ENCODE measurements at places on chromosomes 16 and 17. TPM values are rescaled to one million over a fixed set of nuclear protein-coding genes. Genes with fewer than 3 reads are reported as not detected.

DNA sequence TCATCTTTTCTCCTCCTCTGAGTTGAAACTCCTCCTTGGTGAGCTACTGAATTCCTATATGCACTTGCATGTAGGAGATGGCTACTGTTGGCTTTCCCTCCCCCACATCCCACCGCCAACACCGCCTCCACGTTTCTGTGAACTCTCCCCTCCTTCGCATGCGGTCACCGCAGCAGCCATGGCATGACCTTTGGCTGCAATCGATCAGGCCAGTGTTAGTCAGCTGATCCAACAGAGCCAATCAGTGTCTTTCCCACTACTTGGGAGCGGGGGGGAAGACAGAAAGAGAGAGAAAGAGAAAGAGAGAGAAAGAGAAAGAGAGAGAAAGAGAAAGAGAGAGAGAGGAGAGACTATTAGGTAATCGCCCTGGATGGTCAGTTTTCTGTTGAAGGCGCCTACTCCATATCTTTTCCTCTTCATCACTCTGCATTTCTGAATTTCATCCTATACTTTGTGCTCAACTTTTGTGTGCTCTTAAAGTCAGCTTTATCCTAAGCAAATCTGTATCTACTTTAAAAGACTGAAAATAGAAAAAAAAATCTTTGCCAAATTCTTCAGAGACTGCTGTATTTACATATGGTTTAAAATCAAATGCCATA lies 22.7 kb downstream of the ASGR1 start:
- DNase-seq, result no peak

DNA sequence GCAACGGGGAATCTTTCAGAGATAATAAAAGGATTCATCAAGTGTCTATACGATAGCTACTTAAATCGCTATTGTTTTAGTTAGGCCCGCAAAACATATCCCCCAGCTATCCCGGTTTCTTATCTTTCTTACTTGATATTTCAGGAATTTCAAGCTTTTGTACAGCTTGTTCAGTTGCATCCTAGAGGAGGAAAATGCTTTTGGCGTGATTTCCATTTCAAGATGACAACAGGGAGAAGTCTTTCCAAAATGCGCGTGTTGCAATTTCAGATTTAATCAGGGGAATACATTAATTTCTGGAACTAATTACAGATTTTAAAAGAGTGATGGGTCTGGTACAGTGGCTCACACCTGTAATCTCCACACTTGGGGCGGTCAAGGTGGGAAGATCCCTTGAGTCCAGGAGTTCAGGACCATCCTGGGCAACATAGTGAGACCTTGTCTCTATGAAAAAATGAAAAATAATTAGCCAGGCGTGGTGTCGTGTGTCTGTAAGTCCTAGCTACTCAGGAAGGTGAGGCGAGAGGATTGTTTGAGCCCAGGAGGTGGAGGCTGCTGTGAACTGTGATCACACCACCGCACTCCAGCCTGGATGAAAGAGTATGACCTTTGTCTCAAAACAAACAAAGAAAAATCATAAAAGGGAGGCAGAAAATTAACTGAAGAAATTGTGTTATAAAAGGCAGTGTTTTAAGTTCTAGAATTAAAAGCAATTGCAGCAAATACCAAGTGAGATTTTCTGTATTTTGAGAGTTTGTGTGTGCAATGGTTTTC lies 546.1 kb downstream of the MAF start:
- DNase-seq, result no peak

TMEM235 gene
- total RNA-seq, result 0.43 TPM

DNA sequence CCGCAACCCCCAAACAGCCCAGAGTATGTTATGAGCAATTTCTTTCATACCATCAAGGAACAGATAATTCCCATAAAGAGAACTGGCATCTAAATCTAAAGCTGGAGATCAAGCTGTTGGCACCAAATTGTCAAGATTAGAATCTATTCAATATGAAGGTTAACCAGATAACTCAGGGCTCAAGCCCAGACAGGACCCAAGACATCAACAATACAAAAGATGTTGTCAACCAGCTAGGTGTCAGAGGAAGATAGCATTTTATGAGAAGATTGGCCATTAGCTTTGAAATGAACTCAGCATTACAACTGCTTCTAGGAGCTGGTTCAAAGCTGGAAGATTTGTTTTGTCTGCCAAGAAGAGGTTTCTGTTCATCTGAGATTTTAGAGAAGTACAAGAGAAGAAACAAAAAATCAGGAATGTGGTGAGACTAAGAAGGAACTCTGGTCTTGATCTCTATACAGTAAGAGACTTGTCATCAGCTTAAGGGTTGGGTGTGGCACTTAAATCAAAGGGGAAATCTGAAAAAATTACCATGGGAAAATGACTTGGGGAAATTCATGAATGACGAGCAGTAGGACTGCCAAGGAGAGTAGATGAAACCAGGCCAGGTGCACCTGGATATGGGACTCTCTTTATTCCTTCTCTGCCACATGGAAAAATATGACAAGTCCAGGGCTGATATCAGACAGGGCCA lies 64.2 kb upstream of the COX10 start:
- DNase-seq, result no peak

GRCh38 chr17:1365445-1366039 lies 34.5 kb downstream of the YWHAE start:
- DNase-seq, result no peak

WWOX gene
- total RNA-seq, result 28.2 TPM

DNA sequence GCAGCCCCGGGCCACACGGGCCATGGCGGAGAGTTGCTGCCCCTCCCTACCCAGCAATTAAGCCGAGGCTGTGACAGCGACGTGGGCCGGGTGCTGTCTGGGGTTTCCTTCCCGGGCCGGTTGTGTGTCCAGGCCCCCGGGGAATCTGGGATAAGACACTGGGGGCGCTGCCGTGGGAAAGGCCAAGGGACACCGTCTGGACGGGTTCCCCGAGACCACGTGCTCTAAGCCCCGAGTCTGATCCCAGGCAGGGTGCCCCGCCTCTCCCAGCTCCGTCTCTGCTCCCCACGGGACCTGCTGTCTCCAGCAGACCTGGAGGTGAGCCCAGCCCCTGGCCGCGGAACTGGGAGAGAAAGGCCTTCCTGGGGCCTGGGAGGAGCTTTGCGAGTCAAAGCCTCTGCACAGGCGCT lies 92.2 kb downstream of the IRX3 start:
- DNase-seq, result no peak

DNA sequence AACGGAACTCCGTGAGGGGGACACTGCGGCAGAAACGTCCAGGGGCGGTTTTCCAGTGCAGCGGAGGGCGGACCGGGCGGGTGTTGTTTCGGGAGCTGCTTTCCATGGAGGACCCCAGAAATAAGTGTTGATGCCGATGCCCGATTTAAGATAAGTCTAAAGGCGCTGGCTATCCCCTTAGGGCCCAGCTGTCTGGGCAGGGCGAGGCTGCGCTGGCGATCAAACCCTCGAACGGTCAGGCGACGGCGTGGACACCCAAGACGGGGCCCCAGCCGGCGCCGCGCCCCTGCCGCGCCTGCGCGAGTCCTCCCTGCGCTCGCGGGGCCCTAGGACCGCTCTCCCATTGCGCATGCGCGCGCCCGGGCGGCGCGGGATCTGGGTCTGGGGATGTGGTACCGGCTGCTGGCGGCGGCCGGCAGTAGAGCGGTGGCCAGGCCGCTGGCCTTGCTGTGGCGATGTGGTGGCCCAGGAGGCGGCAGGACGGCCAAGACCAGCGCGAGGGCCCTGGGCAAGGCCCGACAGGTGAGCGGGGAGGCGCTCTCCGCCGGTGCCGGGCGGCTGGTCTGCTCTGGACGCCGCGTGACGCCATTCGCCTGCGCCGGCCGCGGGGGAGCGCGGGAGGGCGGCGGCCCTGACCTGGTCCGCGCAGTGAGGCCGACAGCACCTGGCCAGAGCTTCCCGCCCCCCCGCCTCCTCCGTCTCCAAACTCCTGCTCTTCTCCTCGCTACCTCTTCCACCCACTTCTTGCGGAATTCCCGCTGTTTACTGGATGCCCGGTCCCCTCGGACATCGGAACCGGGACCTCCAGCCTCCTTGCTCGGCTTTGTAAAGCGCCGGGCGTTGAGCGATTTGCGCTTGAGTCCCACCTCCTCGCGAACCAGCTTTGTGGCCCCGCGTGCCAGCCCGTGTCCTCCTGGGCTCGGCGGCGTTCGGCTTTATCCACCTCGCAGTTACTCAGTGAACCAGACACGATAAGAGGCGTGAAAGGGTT lies 24.0 kb downstream of the DEF8 start:
- DNase-seq, result peak; percentile 95

DNA sequence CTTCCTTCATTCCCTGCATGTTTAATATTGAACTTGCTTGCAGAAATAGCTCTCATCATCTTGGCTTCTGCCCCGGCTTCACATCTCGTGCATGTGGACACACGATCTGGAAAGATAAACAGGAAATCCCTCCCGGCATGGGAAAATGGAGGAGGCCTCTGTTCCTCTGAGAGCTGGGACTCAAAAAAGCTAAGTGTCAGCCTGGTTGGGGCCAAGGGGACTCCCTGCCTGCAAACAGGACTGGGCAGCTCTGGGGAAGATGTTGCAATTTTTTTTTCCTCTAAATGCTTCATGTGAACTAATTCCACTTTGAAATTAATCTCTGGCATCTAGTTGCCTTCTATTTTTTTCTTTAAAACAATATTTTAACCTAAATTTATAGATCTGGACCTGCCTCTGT lies 24.8 kb downstream of the ITPRIPL2 start:
- no peak for DNase-seq

DNA sequence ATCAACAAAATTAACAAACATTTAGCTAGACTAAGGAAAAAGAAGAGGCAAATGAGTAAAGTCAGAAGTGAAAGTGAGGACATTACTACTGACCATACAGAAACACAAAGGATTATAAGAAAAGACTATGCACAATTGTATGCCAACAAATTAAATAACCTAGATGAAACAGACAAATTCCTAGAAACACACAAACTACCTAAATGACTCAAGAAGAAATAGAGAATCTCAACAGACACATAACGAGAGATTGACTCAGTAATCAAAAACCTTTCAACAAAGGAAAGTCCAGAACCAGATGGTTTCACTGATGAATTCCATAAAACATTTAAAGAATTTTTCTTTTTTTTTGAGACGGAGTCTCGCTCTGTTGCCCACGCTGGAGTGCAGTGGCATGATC lies 35.7 kb upstream of the MYLK3 start:
- DNase-seq, result no peak

DNA sequence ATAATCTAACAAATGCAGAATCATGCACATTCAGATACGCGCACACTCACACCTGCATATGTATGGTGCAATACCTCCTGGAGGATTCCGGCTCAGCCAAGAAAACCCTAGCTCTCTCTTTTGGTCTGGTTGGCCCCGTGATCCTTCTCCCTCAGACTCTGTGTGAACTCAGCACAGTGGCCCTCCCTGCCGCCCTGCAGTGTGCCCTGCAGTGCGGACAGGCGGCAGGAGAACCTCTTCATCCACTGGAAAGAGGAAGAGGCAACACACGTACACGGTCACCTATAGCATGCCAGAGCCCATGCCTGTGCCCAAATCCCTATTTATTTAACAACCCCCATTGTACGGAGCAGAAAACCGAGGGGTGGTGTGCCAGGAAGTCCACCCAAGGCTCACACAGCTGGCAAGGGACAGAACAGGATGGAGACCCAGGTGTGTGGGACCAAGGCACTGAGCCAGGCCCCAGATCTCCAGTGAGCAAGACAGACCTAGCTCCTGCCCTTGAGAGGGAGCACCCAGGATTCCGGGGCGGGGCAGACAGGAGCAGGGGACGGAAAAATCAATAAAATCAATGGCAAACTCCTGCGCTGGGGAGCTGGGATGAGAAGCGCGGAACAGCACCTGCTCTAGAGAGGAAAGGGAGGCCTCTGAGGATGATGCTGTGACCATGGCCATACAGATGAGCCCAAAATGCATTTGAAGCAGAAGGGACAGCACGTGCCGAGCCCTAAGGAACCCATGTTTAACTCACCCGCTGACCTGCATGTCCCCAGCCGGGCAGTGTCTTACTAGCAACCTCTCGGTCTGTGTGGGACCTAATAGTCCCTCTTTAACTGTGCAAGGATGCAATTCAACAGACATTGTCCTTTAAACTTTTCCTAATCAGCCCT lies 54.7 kb upstream of the CIBAR2 start:
- DNase-seq, result no peak

- peak; percentile 88 for DNase-seq
Observed at GRCh38 chr17:38508954-38509771, 80.9 kb downstream of the ARHGAP23 start.

GRCh38 chr16:12544477-12545296 lies 259.0 kb downstream of the CPPED1 start:
- DNase-seq, result no peak
